ENCODE measurements at places on chromosomes 5 and 9.

GRCh38 chr5:58248221-58248620, 211.7 kb downstream of the PLK2 start:
- DNase-seq, result no peak

GRCh38 chr5:135036405-135036804, 2.4 kb upstream of the PITX1 start:
- DNase-seq, result no peak

DNA sequence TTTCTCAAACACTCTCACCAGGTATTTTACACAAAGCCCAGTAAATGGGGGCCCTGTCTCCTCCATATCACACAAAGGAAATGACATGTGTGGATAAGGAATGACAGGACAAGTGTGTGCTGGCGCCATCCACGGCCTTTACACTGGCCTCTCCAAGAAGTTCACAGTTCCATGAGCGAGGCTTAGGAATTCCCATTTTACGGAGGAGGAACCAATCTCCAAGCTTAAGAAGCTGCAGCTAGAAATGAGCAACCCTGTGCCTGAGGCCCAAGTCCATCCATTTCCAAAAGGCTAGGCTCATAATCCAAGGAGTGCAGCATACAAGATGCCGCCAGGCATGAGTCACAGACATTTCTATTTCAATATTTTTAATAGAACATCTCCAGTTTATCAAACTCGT, 203.4 kb downstream of the AUH start:
- no peak for DNase-seq

GRCh38 chr5:36206913-36207312, 34.8 kb downstream of the NADK2 start:
- DNase-seq, result no peak

GRCh38 chr9:81083854-81084512, 605.4 kb downstream of the TLE1 start:
- no peak for DNase-seq

- no peak for DNase-seq
Measured at GRCh38 chr5:138536665-138537315, 6.2 kb downstream of the ETF1 start.

- no peak for DNase-seq
Measured at GRCh38 chr9:72743836-72744235, 209.0 kb downstream of the ALDH1A1 start.

GRCh38 chr9:107489144-107489673, 360 bp downstream of the KLF4 start:
- DNase-seq, result no peak

DNA sequence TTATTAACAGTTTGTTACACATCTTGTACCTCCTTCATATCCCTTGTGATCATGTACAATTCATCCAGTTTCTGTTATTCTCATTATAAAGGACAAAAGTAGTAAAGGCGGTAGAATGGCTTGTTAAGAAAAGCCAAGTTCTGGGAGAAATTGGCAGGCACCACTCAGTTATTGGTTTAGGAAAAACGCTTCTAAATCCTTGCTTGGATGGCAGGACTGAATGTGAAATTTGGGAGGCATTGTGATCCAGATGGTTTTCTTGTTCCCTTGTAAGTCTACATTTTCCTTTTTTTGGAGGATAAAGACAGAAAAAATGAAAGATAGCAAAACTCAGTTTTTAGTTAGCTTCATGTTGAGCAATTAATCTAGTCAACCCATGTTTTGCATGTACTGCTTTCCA, 130.2 kb downstream of the MAT2B start:
- no peak for DNase-seq

GRCh38 chr5:132662925-132663770, 5.2 kb downstream of the IL13 start:
- no peak for DNase-seq

GRCh38 chr9:136748666-136749611, 614 bp upstream of the LCN6 start:
- DNase-seq, result no peak
